CD4-positive, alpha-beta T cell treated with Interleukin-15 for 4 hours (primary cell): ENCODE measurements at places on chromosomes 1 and 21.

DNA sequence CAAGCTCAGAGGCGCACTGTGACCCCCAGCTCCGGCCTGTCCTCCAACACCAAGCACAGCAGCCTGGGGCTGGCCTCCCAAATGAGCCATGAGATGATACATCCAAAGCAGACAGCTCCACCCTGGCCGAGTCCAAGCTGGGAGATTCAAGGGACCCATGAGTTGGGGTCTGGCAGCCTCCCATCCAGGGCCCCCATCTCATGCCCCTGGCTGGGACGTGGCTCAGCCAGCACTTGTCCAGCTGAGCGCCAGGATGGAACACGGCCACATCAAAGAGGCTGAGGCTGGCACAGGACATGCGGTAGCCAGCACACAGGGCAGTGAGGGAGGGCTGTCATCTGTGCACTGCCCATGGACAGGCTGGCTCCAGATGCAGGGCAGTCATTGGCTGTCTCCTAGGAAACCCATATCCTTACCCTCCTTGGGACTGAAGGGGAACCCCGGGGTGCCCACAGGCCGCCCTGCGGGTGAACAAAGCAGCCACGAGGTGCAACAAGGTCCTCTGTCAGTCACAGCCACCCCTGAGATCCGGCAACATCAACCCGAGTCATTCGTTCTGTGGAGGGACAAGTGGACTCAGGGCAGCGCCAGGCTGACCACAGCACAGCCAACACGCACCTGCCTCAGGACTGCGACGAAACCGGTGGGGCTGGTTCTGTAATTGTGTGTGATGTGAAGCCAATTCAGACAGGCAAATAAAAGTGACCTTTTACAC is 29.1 kb downstream of the SLC19A1 start:
- DNase-seq = no peak

DNA sequence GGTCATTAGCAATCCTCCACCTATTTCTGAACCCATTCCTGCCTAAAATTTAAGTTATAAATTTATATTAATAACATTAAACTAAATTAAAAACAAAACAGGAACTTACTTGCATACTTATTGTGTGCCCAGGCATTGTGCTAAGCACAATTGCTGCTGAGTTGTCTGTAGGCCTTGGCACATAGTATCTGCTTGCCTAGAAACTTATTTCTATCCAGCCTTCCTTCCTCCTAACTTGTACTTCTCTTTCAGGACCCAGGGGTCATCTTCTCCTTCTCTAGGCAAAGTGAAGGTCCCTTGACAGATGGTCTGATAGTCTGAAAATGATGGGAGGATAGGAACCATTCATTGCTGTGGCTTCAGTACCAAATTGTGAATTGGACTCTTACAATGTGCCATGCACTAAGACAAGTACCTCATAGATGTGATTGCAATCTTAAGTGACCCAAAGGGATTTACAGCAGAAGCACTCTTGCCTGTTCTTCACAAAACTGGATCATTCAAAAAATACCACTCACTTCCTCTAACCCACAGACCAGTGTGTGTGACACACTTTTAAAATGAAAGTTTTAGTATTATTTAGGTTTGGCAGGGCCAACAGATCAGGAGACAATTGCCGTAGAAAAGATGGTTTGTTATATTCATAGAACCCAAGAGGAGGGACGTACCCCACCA is 10.3 kb upstream of the CD101 start:
- DNase-seq = no peak

- no peak for DNase-seq
Observed at GRCh38 chr1:189438808-189439207, 1038.9 kb downstream of the BRINP3 start.

DNA sequence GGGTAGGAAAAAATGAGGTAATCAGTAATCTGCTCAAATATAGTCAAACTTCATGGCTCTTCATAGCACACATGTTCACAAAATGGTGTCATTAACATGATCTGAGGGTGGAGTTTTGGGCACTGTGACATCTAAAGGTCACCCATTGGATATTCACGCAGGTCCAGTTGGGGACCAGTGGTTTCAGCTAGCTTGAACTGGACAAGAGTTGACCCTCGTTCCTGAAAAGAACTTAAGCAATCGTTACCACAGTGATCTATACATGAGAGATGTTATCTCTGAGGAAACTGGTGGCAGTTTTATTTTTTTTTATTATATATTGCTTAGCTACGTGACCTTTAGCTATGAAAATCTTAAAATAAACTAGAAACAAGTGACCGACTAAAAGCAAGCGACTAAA is 3.0 kb upstream of the OR2C3 start:
- no peak for DNase-seq

GRCh38 chr1:169119405-169119804 is 12.9 kb downstream of the ATP1B1 start:
- DNase-seq = no peak
